AML-193 (cell line): ENCODE measurements at places on chromosomes 1 and 21.
A peak's percentile ranks its signal among the peaks of the same experiment; 100 is the strongest.

DNA sequence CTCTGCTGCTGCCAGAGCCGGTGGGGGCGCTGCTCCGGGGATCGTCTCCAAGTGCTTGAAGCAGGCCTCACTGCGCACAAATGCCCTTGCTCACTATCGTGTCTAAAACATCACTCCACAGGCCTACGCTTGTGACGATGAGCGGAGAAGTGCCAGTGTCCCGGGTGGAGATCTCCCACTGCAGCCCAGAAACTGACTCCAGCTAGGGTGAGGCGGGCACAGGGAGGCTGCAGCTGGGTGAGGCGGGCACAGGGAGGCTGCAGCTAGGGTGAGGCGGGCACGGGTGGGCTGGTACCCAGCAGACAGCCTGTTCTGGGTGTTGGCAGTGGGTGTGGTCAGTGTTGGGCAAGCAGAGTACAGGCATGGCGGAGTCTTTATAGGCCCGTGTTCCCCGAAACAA is 22.7 kb upstream of the PDXK start:
- DNase-seq: no peak

- no peak for DNase-seq
Observed at GRCh38 chr1:151710187-151710840, 6.3 kb downstream of the CELF3 start.

DNA sequence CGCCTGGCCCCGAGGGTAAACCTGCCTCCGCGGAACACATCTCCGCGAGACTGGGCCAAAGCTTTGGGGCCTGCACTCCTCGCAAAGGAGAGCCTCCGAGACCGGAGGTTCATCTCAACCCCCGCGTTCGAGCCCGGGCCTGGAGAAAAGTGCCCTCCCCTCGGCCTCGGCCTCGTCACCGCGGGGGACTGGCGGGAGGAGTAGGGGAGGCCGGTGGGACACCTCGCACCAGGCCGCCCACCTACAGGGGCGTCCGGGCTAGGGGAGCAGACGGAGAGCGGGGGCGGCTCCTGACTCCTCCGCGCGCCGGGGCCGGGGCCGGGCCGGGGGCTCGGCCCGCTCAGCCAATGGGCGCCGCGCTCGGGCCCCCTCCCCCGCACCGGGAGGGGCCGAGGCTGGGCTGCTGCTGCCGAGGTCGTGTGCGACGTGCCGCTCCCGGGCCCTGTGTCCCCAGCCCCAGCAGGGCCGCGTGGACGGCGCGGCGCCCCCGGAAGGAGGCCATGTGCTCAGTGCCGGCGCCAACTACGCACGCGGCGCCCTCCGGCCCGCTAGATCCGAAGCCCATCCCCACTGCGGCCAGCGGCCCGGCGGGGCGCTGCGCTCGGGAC is 684 bp downstream of the SLC2A1 start:
- DNase-seq: no peak

DNA sequence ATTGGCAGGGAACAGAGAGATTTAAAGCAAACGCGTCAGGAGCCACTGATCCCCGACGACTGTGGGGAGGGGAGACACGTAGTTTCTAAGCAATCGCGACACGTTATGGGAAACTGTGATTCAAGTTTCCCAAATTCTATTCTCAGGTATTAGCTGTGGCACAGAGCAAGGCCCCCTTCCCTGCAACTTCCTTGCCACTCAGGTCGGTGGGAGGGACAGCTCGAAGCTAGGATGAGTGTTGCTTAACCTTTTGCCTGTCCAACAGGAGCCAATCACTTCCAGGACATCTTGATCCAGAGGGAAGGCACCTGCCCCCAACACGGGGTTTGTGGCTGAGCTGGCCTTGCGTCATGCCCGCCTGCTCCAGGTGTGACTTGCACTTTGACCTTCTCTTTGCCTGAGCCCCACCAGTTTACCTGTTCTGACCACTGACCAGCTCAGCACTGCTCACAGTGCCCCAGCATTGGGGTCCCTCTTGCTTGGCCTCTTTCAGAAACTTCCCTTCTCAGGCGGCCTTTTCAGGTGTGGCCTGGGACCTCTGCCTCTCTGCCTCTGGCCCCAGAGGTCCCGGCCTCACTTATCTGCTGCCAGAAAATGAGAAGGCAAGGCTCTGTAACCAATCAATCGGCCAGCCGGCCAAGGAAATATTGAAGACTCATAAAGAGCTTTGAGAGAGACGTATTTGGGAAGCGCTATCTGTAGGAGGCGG is 24.6 kb downstream of the TEX35 start:
- DNase-seq: no peak

- no peak for DNase-seq
Observed at GRCh38 chr1:206932177-206932576, 10.4 kb upstream of the FCMR start.

- no peak for DNase-seq
Observed at GRCh38 chr1:28759257-28759656, 22.5 kb downstream of the YTHDF2 start.

- peak; percentile 37 for DNase-seq
Observed at GRCh38 chr1:2126331-2127186, 68.0 kb downstream of the FAAP20 start.

- no peak for DNase-seq
Observed at GRCh38 chr1:43919906-43920305, 13.7 kb upstream of the ARTN start.

- DNase-seq: no peak
Observed at GRCh38 chr1:36258960-36259344, 34.7 kb downstream of the THRAP3 start.

DNA sequence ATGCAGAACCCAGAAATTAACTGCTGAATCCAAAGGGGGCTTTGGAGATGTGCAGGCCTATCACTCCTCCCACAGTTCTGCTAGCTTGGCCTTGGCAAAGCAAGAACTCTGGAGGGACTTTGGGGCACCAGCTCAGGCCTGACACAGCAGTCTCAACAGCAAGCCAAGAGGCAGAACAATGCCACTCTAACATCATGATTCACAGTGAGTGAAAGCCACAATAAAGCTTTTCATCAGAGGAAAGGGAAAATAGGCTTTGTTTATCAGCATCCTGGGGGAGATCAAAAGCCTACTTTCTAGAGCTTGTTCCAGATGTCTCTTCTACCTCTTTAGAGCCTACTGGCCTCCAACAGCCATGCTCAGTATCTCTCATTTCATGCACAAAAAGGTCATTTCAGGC is 283.4 kb downstream of the KCNH1 start:
- DNase-seq: no peak

GRCh38 chr1:201594575-201595245 is 55.8 kb downstream of the NAV1 start:
- no peak for DNase-seq

- no peak for DNase-seq
Observed at GRCh38 chr1:39272027-39272797, 67.7 kb downstream of the MACF1 start.

DNA sequence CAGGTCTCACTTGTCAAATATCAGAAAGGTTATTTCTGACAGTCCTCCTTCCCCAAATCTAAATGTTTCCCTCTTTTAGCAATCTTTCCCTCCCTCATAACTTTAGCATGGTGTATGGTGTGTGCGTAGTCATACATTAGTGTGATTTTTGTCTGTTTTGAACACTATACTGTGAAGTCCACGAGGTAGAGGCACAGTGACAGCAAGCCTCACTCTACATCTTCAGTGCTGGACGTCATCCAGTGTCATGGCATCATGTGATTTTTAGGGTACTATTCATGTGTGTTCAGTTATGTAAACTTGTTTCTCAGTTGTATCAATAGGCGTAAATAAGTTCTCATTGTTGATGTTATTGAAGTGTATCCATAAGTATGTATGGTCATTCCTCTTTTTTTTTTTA is 39.1 kb downstream of the DYRK1A start:
- DNase-seq: no peak

DNA sequence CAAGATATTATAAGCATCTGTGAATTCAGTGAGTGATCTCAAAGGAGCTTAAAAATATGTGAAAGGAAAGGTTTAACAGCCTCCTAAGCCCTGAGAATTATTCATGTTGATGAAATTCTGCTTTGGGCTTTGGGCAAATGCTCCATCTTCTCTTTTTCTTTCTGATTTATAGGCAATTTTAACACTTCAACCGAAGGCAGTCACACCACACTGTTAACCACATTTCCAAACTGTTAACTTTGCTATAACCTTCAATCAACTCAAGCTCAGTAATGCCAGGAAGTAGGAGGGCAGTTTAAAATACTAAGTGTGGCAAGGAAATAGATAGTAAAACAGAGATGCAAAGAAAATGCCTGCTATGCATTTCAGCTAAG is 54.4 kb upstream of the NEK7 start:
- no peak for DNase-seq

DNA sequence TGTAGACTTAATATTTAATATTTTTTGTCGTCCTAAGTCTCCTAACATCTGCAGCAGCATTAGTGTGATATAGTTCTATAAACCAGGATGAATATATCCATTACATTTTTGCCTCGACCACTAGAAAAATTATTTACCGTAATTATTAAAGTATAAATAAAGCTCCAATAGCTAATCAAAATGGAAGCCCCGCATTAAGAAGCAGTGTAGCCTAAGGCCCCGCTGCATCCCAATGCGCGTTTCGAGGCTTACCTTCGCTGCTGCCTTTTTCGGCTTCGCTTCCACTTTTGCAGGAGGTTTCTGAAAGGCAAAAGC is 891 bp downstream of the HMGN1 start:
- DNase-seq: no peak

GRCh38 chr1:206002160-206002559 is 1.0 kb downstream of the RAB7B start:
- DNase-seq: no peak

GRCh38 chr21:44527983-44528633 is 11.9 kb downstream of the KRTAP10-1 start:
- DNase-seq: no peak

GRCh38 chr1:22326372-22326915 is 125.2 kb upstream of the ZBTB40 start:
- DNase-seq: no peak

DNA sequence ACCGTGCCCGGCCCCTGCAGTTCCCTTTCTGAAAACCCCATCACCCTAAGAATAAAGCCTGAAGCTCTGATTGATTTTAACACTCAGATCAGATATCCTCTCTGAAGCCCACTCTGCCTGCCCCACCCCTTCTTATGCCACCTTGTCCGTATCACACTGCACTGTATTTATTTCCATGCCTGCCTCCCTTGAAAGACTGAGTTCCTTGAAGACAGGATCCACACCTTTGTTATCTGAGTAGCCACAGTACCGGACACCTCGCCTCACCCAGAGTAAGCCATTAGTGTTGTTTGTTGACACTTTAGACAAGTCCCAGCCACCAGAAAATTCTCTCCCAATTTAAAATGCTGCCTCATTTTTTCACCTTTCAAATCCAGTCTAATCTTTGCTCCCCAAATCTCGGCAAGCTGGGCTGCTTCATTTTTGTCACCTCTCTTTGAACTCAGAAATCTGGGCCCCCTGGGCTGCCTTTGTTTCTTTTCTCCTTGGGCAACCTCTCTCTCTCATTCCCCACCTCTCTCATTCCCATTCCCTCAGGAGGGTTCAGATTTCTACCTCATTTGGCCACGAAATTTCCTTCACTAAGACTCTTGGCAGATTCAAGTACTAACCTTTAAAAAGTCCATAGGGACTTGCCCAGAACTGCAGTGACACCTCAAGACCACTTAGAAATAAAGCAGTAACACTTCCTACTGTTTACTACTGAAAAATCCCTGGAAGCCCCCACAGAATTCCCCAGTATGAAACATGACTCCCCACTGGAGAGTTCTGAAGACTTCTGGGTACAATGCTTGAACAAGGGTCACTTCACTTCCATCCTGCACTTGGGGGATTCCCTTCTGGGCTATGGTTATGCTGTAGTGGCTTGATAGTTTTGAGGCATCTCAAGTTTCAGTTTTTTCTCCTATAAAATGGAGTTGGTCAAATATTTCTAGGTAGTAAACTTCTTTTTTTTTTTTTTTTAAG is 8.7 kb upstream of the PPP1R15B start:
- DNase-seq: no peak

DNA sequence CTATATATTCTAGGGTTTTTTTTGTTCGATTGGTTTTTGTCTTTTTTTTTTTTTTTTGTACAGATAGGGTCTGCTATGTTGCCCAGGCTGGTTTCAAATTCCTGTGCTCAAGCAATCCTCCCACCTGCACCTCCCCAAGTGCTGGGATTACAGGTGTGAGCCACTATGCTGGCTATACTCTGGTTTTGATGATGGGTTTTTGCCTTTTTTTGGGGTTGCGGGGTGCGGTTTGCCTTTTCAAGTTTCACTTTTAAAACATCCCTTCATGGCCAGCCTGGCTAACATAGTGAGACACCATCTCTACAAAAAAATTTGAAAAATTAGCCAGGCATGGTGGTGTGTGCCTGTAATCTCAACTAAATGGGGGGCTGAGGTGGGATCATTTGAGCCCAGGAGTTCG is 10.0 kb downstream of the KDM5B start:
- no peak for DNase-seq

- no peak for DNase-seq
Observed at GRCh38 chr1:178539291-178539690, 26.4 kb downstream of the TEX35 start.

- no peak for DNase-seq
Observed at GRCh38 chr1:205590777-205591513, 40.9 kb downstream of the ELK4 start.

GRCh38 chr1:160163615-160164014 is 12.2 kb downstream of the ATP1A4 start:
- no peak for DNase-seq

GRCh38 chr21:36976882-36977651 is 10.6 kb upstream of the HLCS start:
- peak; percentile 88 for DNase-seq

DNA sequence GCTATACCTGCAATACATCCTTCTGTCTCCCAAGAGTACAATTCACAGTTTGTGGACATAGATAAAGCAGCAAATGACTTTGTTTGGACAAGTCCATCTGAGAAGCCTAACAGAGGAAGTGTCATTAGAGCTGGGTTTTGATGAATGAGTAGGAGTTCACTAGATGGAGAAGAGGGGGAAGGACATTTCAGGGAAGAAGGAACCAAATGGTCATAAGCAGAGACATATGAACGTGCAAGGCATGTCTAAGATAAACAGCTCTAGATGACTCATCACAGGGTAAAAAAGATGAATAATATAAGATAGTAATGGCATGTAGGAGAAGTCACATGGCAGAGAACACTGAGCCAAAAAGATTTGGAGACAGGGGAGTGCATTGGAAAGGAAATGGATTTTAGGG is 54.5 kb downstream of the HMGB4 start:
- DNase-seq: no peak

DNA sequence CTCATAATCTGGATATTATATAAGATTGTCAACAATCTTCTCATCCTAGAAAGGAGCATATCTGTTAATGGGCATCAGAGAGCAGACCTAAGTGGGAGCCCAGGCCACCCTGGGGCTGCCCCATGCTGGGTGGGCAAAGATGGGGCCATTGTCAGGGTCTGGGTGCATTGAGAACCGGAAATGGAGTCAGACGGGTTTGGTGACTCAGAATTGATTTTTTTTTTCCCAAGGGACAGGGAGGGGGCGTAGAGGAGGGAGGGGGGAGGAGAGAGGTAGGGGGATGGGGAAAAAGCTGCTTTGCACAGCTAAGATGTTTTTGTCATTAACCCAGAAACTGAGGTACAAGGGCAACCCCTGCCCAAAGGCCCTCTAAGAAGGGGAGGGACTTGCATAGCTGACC is 1.3 kb downstream of the ATXN7L2 start:
- no peak for DNase-seq

- no peak for DNase-seq
Observed at GRCh38 chr1:90122654-90123340, 127.9 kb downstream of the ZNF326 start.
